Activated B cell treated with CpG ODN at 0.5 μM for 24 hours (primary cell): ENCODE measurements at places on chromosomes 16 and 17.

DNA sequence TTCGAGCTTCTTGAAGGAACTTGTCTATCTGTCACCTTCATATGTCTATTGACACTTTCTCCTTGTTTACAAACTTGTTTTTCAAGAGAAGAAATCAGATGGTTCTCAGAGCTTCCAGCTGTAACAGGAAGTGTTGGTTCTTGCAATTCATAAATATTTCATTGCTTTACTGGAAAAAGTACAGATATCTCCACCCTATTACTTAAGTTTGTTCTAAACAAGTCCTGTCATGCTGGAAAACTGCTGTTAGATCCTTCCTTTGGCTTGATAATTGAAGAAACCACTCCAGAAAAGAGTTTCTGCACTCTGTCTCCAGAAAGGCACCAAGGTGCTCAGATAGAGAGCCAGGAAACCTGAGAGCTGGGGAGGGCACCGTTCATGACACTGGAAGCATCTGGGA is 181.6 kb downstream of the DNAH9 start:
- no peak for DNase-seq

DNA sequence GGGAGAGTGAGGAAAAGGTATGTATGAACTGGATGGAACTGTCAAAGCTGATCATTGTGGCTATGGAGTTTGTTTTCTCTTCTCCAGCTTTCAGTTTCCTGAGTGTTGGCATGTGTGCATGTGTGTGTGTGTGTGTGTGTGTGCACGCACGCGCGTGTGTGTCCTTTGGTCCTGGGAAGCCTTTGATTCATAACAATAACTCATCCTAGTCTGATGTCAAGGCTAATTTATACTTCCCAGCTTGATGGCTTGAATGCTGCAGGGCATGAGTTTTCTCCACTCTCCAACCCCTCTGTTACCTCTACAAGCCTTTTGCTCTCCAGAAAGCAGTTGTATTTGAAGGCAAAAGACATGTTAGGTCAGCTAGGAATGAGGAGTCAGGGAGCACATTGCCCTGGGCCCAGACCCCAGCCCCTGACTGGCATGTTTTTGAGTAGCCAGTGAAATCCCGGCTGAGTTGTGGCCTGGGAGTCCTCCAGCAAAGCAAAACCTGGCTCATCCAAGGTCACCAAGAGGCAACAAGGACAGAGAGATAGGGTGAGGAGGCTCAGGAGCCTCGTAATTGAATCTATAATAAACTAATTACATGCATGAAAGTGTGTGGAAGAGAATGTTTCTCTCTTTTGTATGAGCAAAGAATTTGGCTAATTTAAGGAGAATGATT is 8.9 kb upstream of the CDC42EP4 start:
- no peak for DNase-seq

DNA sequence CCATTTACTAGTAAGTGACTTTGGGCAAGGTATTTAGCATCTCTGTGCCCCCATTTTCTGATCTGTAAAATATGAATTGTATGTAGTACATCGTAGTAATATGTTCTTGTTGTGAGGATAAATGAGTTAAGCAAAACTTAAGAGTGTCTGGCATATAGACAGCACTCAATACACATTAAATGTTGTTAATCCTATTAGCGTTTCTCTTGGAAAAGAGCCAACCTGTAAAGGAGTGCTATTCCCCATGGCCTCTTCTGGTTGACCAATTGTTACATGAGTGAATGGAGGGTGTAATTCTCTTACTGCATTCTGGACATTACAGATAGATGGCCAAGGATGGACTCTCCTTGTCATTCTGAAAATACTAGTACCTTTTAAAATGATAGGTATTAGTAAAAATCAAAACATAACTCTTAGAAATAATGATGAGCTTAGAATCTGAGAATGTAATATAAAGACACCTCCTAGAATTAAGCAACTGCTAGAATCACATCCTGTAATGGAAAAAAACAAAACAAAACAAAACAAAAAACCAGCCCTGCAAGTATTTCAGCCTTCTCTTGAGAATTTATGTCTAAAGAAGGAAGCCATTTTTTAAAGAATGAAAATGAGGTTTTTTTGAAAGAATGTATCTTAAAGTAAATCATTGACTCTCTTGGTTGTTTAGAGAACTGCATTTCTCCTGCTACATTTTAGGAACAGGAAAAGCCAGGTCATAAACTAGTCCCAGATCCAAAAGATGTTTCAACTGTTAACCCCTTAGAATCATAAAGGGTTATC is 30.5 kb downstream of the IQCK start:
- no peak for DNase-seq

- no peak for DNase-seq
These were observed 457.8 kb downstream of the HS3ST4 start for GRCh38 chr16:26149364-26150190.

DNA sequence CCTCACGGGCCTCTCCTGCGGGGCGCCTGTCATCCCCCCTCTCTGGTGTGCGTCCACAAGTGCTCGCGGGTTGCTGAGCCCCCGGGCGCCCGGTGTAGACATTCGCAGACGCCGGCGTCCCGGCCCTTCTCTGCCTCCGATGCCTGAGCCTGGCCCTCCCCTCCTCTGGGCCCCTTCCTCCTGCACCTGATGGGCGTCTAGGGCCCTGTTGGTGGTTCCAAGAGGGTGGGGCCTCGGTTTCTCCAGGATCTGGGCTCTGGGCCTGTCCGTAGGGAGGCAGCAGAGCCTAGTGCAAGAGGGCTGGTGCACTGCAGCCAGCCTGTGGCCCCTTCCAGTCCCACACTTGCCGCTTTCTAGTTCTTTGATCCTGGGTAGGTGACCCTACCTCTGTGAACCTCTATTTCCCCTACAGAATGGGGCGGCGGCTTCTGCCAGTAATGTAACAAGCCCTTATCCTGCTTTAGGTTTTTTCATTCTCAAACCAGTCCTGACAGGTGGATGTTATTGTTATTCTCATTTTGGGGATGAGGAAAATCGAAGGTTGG is 623 bp downstream of the E4F1 start:
- no peak for DNase-seq

GRCh38 chr17:18225121-18225641 is at the start of gene LLGL1:
Gene LLGL1, plus strand, starts transcription at chr17:18225635. Its CDS starts 48 bp downstream, at chr17:18225683.
- DNase-seq: peak; percentile 95

GRCh38 chr17:79088247-79088996 is 13.8 kb downstream of the ENGASE start:
- DNase-seq: no peak

DNA sequence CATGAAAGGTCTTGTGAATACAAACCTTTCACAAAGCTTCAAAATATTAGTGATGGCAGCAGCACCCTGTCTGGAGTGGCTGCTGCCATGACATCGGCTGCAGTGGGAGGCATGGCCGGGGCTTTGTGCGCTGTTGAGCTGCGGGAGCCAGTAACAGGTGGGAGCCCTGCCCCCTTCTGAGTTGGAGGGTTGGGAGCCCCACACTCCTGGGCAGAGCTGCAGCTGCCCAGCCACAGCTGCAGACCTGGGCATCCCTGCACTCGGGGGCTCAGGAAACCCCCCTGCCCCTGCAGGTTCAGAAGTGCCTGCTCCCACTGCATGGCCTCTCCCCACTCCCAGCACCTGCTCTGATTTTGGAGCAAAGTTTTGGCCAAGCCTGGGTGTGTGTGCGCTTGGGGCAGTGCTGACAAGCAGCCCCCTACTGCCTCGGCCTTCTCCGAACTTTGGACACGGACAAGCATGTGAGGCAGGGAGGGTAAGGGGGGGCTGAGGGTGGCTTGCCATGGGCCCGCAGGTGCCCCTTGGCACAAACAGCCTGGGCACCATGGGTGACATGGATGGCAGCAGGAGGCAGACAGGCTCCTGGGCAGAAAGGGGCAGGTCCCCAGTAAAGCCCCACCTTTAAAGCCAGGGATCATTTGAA is 42.7 kb downstream of the IST1 start:
- no peak for DNase-seq

- no peak for DNase-seq
These were observed 136.1 kb upstream of the PLCG2 start for GRCh38 chr16:81642943-81643342.

DNA sequence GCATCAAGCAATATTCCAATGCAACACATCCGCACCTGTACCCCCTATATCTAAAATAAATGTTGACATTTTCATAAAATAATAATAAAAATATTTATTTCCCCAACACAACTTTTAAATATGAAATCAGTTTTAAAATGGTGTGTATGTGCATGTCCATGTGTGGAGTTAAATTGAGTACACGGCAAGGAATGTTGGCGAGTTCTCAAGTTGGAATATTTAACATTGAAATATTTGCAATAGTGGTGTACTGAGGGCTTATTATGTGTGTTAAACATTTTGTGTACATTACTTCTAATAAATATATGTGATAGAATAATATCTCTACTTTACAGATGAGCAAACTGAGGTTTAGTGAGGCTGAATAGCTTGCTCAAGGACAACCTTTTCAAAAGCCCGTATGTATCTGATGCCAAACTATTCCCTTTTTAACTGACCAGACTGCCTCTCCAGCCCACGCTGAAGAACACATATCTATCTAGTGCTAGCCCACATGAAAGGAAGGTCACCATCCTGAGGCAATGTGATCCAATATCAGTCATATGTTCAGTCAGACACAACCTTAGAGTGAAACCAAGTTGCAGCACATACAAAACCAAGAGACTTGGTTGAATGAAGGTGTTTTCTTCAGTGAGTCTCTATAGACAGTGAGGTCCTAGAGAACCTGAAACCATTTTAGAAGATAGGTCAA is 192.2 kb upstream of the CDH11 start:
- DNase-seq: no peak

DNA sequence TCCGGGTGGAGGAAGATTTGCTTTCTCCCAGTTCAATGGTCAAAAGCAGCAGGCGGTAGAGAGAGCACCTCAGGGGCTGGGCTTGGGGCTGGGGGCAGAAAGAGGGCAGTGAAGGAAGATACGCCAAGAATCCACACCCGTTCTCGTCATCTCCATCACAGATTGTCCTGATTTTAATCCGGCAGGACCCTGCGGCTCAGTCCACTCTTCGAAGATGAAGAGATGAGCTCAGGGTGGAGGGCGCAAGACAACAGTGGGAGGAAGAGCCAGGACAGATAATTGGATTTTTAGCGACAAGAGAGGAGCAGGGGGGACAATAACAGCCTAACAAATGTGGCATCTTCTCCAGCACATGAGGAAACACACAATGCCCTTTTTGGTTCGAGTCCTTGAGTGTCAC is 165.9 kb downstream of the SDK2 start:
- DNase-seq: no peak

DNA sequence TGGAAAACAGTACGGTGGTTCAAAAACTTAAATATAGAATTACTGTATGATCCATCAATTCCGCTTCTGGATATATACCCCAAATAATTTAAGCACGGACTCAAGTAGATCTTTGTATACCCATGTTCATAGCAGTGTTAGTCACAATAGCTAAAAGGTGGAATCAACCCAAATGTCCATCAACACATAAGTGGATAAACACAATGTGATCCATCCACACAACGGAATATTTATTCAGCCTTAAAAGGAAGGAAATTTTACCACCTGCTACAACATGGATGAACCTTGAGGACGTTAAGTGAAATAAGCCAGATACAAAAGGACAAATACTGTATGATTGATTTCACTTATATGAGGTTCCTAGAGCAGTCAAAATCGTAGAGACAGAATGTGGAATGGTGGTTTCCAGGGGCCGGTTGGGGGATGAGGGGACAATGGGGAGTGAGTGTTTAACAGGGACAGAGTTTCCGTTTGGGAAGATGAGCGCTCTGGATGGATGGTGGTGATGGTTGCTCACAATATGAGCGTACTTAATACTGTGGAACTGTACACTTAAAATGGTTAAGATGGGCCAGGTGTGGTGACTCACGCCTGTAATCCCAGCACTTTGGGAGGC is 5.4 kb upstream of the RNF222 start:
- DNase-seq: no peak

GRCh38 chr16:62933929-62934328 is 897.7 kb upstream of the CDH8 start:
- no peak for DNase-seq

GRCh38 chr17:5715478-5715877 is 131.2 kb upstream of the NLRP1 start:
- DNase-seq: no peak

- no peak for DNase-seq
These were observed 37.2 kb upstream of the PIK3R6 start for GRCh38 chr17:8904686-8905085.

DNA sequence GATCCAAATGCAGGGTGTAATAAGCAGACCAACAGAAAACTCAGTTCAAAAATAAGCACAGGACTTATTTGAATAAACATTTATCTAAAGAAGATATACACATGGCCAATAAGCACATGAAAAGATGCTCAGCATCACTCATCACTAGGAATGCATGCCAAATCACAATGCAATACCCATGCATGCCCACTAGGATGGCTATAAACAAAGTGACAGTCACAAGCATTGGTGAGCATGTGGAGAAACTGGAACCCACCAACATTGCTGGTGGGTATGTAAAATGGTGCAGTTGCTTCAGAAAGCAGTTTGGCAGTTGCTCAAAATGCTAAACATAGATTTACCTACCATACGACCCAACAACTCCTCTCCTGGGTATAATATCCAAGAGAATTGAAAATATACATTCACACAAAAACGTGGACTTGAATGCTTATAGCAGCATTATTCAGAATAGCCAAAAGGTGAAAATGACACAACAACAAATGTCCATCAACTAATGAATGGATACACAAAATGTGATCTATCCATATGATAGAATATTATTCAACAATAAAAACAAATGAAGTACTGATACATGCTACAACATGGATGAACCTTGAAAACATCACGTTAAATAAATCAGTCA is 20.1 kb downstream of the UBE2O start:
- DNase-seq: no peak

- DNase-seq: no peak
These were observed 51.6 kb downstream of the N4BP1 start for GRCh38 chr16:48558371-48558841.

DNA sequence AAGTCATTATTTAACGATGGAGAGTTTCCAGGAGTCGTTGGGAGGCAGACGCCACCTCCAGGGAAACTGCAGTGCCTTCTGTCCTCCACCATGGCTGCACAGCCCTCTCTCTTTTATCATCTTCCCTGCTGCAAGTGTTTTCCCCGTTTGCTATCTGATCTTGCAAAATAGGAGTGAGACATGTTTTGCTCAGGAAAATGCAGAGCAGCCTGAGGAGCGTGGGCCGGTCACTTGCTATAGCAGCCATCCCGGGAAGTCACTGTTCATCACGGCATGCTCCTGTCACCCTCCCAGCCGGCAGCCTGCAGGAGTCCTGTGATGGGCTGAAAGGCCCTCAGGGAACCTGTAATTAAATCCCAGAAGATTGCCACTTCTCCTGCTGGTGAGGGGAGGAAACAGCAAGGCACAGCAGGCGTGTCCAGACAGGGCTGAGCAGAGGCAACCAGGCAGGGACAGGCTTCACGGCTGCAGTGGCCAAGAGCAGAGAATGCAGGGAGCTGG is 143.1 kb downstream of the GSG1L start:
- no peak for DNase-seq
